NCI-H446 (cell line): ENCODE measurements at places on chromosomes 2 and 18.
A peak's percentile ranks its signal among the peaks of the same experiment; 100 is the strongest.

DNA sequence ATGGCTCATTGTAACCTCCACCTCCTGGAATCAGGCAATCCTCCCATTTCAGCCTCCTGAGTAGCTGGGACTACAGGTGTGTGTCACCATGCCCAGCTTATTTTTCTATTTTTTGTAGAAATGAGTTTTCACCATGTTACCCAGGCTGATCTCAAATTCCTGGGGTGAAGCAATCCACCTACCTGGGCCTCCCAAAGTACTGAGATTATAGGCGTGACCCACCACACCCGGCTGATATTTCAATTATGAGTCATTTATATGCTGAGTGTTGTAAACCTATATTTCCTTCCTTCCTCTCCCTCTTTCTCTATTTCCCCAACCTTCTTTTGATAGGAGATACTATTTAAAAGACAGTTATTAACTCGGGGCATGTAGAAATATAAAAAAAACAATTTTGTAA is 469.6 kb upstream of the ID2 start:
- no peak for DNase-seq

DNA sequence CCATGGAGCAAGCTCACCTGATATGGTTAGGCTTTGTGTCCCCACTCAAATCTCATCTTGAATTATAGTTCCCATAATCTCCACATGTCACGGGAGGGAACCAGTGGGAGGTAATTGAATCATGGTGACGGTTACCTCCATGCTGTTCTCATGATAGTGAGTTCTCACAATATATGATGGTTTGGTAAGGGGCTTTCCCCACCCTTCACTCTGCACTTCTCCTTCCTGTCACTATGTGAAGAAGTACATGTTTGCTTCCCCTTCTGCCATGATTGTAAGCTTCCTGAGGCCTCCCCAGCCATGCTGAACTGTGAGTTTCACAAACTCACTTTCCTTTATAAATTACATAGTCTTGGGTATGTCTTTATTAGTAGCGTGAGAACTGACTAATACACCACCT is 435.7 kb upstream of the ID2 start:
- DNase-seq: no peak

- no peak for DNase-seq
These were observed 185.2 kb downstream of the GRB14 start for GRCh38 chr2:164436131-164436530.

GRCh38 chr2:173568054-173568453 is 213.4 kb downstream of the CDCA7 start:
- DNase-seq: no peak

DNA sequence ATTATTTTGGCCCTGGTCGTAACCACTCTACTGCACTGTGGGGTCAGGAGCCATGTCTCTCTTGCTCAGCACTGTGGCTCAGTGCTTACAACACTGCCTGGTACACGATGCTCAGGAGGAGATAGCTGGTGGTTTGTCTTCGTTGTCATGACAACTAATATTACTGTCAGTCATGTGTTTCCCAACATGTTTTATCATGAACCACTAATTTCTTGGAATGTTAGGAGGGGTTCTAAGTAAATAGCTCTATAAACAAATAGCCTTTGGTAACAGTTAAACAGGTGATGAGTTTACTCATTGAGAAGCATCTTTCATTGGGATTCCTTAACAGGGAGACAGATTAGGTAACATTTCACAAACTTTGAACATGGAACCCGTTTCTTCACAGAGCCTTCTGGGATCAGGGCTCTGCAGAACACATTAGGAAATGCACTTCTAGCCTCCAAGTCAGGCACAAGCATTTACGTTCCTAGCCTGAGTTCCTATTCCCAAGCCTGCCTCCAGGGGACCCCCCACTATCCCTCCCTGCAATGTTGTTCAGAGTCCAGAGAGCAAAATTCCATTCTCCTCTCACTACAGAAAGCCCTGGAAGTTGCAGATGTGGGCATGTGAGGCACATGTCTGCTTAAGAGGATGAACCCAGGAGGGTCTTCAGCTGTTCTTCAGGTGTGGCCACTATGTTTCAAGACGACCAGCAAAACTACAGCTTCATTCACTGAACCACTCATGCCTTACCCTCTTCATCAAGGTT is 6.4 kb upstream of the RBM44 start:
- DNase-seq: no peak

- DNase-seq: no peak
These were observed 917 bp upstream of the PRKAG3 start for GRCh38 chr2:218832520-218832919.

- DNase-seq: no peak
These were observed 115.2 kb downstream of the MYO5B start for GRCh38 chr18:50079571-50080295.

- no peak for DNase-seq
These were observed 9.0 kb upstream of the CTIF start for GRCh38 chr18:48529796-48530195.

DNA sequence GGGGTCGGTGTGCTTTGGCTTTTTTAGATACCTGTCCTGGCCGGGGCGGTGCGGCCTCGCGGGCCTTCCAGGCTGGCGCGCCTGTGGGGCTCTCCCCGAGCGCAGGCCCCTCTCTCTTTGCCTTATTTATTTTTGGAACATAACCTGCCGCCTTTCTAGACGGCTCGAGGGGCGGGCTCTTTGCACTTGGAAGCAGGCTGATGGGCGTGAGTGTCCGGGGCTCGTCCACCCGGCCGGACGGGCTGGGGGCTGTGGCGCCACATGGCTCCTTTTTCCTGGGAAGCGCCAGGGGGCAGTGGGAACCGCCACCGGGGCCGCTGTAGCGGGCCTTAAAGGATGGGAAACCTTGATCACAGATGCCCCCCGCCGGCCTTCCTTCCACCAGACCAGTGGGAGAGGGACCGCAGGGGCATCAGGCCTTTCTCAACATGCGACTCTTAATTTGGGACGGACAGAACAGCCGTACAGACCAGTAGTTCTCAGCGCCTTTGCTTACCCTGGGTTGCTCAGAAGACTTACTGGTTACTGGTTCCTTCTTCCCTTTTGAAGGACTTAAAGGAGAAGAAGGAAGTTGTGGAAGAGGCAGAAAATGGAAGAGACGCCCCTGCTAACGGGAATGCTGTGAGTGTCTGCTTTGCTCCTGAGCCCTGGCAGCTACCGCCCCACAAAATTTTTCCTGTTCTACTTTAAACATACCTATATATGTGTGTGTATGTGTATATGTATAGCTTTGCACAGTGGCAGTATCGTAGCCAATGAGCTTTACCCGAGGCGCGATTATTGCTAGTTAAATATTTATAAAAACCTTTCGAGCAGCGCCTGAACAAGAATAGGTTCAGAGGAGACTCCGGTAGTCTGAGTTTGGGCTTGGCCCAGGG is 2.7 kb downstream of the PTMA start:
- no peak for DNase-seq

DNA sequence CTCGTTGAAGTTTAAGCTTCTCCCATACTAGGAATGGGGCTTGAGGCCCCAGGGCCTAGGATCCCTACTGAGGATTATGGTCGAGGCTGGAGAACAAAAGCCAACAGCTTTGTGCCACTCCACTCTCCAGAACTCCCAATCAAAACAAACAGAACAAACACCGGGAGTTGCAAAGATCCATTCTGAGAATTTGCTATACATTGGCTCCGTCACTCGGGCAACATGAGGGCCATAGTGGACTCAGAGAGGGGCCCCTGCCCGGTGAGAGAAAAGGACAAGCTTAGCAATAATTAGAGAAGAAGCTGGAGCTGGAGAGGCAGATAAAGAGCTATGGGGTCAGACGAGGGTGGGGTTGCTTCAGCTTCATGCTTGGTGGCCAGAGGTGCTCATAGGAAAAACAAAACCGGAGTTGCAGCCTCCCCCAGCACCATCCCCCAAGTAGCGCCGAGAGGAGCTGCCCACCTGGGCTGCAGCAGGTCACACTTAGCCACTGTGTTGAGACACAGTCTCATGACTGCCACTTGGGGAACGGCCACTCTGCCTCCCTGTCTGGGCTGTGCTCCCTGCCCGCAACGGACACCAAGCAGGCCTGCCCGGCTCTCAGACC is 142.3 kb upstream of the HAAO start:
- no peak for DNase-seq

DNA sequence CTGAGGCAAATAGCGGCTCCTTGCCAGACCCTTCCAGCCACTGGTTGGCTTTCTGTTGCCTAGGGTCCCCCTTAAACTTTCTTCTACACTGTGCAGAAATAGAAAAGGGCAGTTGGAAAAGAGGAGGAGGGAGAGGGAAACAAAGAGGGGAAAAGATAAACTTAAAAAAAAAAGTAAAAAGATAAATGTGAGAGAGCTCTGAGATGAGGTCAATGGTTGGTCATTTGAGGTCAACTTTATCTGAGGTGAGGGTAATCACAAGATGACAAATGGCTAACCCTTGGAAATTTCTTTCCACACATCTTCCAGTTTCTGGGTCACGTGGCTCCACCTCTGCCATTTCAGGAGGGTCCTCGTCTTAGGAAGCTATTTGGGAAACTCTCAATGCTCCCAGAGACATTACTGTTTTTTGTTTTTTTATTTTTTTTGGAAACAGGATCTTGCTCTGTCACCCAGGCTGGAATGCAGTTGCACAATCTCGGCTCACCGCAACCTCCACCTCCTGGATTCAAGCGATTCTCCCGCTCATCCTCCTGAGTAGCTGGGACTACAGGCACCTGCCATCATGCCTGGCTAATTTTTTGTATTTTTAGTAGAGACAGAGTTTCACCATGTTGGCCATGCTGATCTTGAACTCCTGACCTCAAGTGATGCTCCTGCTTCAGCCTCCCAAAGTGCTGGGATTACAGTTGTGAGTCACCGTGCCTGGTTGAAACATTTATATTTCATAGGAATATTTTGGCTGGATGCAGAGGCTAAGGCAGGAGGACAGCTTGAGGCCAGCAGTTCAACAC is 199.9 kb downstream of the TGIF1 start:
- no peak for DNase-seq

DNA sequence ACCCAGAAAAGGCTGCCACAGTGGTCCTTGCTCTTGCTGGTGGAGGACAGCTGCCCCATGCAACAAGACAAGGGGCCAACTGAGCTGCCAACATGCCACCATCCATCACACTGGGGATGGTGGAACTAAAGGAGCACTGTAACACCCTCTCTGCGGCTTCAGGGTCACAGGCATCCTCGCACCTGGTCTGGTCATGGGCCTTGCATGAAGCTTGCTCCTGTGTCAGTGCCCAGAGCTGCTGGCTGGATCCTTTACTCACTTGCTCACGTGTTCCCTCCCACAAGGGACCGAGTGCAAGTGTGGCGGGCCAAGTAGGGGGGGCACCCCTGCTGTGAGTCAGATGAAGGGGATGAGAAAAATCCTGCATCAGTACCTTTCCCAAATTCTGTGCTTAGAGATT is 972.3 kb upstream of the DDX18 start:
- DNase-seq: no peak

DNA sequence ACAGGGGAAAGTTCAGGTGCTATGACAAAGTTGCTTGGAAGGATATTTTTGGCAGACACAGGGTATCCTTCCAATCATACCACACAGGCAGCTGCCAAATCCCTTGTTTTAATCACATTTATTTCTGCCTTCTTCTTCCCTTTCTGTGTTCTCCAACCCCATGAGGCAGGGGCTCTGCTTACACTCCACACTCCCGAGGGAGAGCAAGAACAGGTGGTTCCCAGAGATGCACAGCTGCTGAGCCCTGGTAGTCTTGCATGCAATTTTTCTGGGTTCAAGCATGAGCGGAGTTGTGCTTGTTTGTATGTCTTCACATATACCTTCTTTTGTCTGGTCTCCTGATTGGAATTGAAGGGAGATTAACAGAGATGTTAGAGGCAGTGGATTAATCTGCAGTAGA is 251.7 kb upstream of the ST6GAL2 start:
- no peak for DNase-seq

DNA sequence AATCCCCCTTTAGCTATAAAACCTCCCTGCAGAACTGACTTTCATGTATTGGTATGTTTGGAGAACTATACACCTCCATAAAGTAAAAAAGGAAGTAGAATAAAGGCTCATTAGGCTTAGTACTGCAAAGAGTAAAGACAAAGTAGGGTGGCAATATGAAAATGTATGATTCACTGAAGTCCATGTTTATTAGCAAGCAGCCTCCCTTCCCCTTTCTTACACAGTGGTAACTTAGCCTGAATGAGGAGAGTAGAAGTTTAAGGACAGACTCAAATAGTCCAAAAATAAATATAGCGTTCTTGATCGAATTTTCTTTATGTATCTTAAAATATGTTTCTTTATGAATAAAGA is 1.5 kb downstream of the ZNF804A start:
- DNase-seq: no peak

DNA sequence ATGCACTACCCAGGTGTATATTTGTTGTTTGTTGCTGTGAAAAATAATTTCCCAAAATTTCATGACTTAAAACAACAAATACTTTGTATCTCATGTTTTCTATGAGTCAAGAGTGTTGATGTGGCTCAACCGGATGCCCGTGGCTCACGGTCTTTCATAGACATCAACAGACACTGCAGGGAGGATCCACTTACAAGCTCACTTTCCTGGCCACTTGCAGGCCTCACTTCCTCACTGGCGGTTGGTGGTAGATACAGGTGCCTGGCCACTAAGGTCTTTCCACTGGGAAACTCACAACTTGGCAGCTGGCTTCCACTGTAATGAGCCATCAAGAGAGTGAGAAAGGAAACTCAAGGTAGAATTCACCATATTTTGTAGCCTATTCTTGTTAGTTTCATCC is 662.9 kb downstream of the IRS1 start:
- no peak for DNase-seq

DNA sequence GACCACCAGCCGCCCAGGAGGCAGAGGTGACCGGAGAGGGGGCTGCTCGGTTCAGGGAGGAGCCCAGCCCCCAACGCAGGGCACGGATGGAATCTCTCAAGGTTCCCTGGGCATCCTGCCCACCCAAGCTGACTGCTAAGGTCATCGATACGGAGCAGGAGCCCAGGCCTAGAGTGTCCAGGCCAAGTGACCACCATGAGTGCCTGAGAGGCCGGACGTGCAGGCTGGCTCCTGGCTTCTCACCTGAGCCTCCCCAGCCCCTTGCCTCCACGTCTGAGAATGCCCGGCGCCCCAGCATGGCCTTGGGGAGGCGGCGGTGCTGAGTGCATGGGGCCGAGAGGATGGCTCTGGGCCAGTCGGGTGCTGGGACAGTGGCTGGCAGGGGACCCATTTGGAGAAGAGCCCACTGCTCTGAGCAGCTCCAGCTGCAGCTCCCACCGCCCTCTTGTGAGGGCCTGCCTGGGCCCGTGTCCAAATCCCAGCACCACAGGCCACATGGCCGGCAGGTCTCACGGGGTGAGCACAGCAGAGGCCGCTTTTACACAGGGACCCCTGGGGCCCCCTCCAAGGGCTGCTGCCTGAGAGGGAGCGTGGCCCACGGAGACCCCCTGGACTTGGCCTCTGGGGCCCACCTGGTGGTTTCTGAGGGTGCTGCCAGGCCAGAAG is 102.8 kb upstream of the CTDP1 start:
- peak; percentile 84 for DNase-seq

GRCh38 chr2:240947607-240948006 is 41.5 kb downstream of the CROCC2 start:
- no peak for DNase-seq

GRCh38 chr2:120869036-120869729 is 133.5 kb downstream of the GLI2 start:
- no peak for DNase-seq

DNA sequence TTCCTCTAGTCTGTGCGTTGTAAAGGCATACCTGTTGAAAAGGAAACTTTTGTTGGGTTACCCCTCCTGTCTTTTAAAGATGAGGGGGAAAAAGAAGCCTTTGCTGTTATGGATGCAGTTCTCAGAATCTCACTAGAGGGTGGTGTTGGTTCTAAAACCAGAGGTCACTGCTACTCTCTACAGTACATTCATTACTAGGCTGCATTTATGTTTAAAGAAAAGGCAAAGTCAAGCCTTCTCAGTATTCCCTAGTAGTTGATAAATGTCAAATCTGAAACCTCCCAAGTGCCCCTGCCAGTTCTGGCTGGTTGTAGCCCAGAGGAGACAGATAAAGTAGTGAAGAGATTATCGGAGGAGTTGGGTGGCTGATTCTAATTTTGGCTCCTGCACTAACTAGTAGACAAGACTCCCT is 1.4 kb upstream of the PLCL1 start:
- DNase-seq: peak; percentile 35
